ENCODE measurements at places on chromosomes 11 and 22. TPM values are rescaled to one million over a fixed set of nuclear protein-coding genes. Genes with fewer than 3 reads are reported as not detected.

DNA sequence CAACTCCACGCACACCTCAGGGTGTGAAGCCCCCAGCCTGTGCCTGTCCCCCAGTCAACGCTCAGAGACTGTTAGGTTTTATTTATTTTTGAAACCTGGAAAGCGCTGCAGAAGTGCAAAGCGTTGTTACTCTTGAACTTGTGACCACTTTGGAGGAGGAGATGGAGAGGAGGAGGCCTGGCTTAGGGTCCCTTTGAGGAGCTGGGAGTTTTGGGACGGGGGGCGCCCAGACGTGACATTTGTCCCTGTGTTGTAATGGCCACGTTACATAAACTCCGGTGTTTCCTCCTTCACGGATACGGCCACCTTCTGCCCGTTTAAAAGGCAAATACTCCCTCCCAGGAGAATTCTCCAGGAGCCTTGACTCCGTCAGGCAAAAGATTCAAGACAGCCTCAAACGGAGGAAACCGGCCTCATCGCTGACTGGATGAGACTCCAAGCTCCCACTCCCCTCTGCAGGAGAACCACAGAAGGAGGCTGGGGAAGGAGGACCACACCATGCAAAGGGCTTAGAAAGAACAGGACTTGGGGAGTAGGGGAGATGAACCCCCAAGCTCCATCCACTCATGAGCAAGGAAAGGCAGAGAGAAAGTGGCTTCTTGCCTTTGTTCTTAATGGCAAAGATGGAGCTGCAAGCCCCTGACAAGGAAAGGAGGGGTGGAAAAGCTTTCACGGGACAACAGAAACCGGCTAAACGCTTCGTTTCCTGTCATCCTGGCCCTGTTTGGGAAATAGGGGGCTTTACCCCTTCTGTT, 630 bp downstream of the PIK3IP1 start:
- H3K4me1 ChIP-seq, result peaks cover 38% of the 10 kb centered on the region
- no peak for ATAC-seq
- H3K27ac ChIP-seq, result peak overlapping the region; percentile 87
- H3K36me3 ChIP-seq, result peaks cover 52% of the 10 kb centered on the region

- no peak for ATAC-seq
- H3K27me3 ChIP-seq, result no peaks in the 10 kb centered on the region
- H3K36me3 ChIP-seq, result peaks cover 13% of the 10 kb centered on the region
- H3K4me1 ChIP-seq, result no peaks in the 10 kb centered on the region
Observed at GRCh38 chr11:124657904-124658303, 15.6 kb downstream of the SIAE start.

DNA sequence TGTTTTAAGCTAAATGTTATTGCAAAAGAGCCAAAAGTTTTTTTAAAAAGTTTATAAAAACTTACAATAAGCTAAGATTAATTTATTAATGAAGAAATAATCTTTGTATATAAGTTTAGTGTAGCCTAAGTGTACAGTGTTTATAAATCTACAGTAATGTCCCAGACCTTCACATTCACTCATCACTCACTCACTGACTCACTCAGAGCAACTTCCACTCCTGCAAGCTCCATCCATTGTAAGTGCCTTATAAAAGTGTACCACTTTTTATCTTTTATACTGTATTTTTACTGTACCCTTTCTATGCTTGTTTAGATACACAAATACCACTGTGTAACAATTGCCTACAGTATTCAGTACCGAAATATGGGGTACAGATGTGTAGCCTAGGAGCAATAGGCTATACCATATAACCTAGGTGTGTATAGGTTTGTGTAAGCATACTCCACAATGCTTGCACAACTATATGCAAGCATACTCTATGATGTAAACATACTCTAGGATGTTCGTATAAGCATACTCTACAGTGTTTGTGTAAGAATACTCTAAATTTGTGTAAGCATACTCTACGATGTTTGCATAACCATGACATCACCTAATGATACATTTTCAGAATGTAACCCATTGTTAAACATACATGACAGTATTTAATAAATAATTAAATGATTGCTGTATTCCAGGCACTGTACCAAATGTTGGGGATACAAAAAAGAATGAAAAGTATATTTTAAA, 953.0 kb downstream of the KCNA4 start:
- no peaks in the 10 kb centered on the region for H3K27me3 ChIP-seq
- no peaks in the 10 kb centered on the region for H3K36me3 ChIP-seq
- no peaks in the 10 kb centered on the region for H3K4me1 ChIP-seq
- no peak overlapping the region for H3K4me3 ChIP-seq
- no peak overlapping the region for H3K27ac ChIP-seq

GRCh38 chr11:36349351-36350136, 53.5 kb downstream of the PRR5L start:
- peaks cover 31% of the 10 kb centered on the region for H3K4me1 ChIP-seq
- H3K27me3 ChIP-seq, result peaks cover 17% of the 10 kb centered on the region
- no peak for ATAC-seq
- H3K36me3 ChIP-seq, result no peaks in the 10 kb centered on the region
- H3K4me3 ChIP-seq, result no peak overlapping the region

- no peaks in the 10 kb centered on the region for H3K4me1 ChIP-seq
- H3K27me3 ChIP-seq, result peaks cover 14% of the 10 kb centered on the region
- H3K4me3 ChIP-seq, result no peak overlapping the region
- H3K27ac ChIP-seq, result no peak overlapping the region
- no peak for ATAC-seq
Observed at GRCh38 chr11:130808541-130808940, 107.7 kb downstream of the SNX19 start.

GRCh38 chr11:120064341-120064740, 73.6 kb downstream of the TRIM29 start:
- peaks cover 24% of the 10 kb centered on the region for H3K27me3 ChIP-seq
- H3K4me3 ChIP-seq, result no peak overlapping the region
- no peak overlapping the region for H3K27ac ChIP-seq
- H3K36me3 ChIP-seq, result no peaks in the 10 kb centered on the region

- H3K27ac ChIP-seq, result no peak overlapping the region
- H3K36me3 ChIP-seq, result no peaks in the 10 kb centered on the region
Observed at GRCh38 chr11:119772641-119773415, 43.8 kb upstream of the NECTIN1 start.

GRCh38 chr22:25334162-25334490, 114.7 kb downstream of the CRYBB2 start:
- peak; percentile 74 for ATAC-seq
- no peak overlapping the region for H3K4me3 ChIP-seq
- H3K36me3 ChIP-seq, result no peaks in the 10 kb centered on the region

DNA sequence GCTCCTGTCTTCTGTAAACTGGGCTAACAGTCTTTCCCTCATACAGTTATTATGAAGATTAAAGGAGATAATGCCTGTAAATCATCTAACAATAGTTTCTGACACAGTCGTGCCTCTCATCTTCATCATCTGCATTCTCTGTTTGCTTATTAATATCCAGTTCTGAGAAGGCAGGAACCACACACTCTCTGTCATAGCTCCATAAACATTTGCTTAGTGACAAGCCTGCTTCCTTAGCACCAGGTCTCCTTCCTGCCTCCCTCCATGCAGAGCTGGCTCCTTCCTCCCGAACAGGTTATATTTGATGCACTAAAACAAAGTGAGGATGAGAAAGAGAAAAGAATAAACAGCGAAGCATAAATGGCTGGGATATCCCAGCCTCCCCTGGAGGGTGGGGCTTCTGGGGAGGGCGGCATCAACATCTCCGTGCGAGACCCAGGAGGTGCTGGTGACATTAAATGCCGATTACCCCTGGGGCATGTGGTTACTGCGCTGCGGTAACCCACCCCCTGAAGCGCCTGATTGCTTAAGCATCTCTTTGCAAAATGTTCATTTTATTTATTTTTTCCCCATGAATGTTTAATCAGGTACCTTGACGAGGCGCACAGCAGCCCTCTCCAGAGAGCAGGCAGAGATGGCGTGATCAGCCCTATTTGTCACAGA, 404.9 kb downstream of the NXPE2 start:
- no peak overlapping the region for H3K27ac ChIP-seq
- ATAC-seq, result no peak

- no peaks in the 10 kb centered on the region for H3K36me3 ChIP-seq
- H3K4me3 ChIP-seq, result no peak overlapping the region
- H3K27ac ChIP-seq, result no peak overlapping the region
- ATAC-seq, result no peak
Observed at GRCh38 chr11:94672636-94673035, 95.5 kb upstream of the AMOTL1 start.

- peak overlapping the region; percentile 9 for H3K27ac ChIP-seq
- peak; percentile 94 for ATAC-seq
- no peaks in the 10 kb centered on the region for H3K27me3 ChIP-seq
- H3K4me1 ChIP-seq, result peaks cover 36% of the 10 kb centered on the region
Observed at GRCh38 chr11:74754507-74755252, 6.0 kb downstream of the RNF169 start.

DNA sequence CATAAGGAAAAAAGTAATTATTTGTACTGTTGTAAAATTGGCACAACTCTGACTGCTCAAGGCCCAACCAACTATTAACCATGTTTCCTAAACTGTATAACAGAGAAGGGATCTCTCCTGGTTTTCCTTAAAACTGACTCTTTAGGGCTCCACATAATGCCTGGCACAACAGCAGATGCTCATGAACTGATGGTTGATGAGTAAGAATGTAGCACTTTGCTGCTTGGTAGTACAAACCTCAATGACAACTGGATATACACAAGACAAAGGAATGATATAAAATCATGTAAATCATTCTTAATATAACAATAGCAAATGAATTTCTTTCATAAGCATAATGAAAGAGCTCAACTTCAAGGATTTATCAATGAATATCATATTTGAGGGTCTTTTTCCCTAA, 11.7 kb downstream of the MSANTD2 start:
- H3K4me1 ChIP-seq, result peaks cover 21% of the 10 kb centered on the region
- H3K4me3 ChIP-seq, result no peak overlapping the region
- no peaks in the 10 kb centered on the region for H3K27me3 ChIP-seq
- H3K36me3 ChIP-seq, result no peaks in the 10 kb centered on the region
- ATAC-seq, result no peak
- H3K27ac ChIP-seq, result no peak overlapping the region

- H3K4me3 ChIP-seq, result no peak overlapping the region
- no peaks in the 10 kb centered on the region for H3K27me3 ChIP-seq
- no peak for ATAC-seq
- H3K36me3 ChIP-seq, result peaks cover 31% of the 10 kb centered on the region
Observed at GRCh38 chr11:44171518-44171917, 76.0 kb downstream of the EXT2 start.

- H3K4me3 ChIP-seq, result no peak overlapping the region
- no peak overlapping the region for H3K27ac ChIP-seq
- ATAC-seq, result no peak
- H3K4me1 ChIP-seq, result no peaks in the 10 kb centered on the region
Observed at GRCh38 chr11:124884340-124884739, 13.3 kb downstream of the ROBO4 start.

Gene CADM1
- total RNA-seq, result 1.3 TPM

Gene C11orf86
- not detected for total RNA-seq

Gene SCN3B
- total RNA-seq, result 0.35 TPM

Gene GSTT2
- total RNA-seq, result not detected

Gene OR52N4
- total RNA-seq, result 1.8 TPM

Gene FGF19
- total RNA-seq, result not detected

Gene OR8D1
- not detected for total RNA-seq

Gene VPREB1
- not detected for total RNA-seq

Gene SLC6A5
- not detected for total RNA-seq

Gene PKDREJ
- total RNA-seq, result not detected

Gene PKP3
- total RNA-seq, result not detected

All from activated T-helper 17 cell treated with anti-CD3 and anti-CD28 coated beads, Interleukin-2, amount 50 U/mL, for 72 hours (primary cell).